ENCODE measurements at places on chromosomes 2 and 18.

DNA sequence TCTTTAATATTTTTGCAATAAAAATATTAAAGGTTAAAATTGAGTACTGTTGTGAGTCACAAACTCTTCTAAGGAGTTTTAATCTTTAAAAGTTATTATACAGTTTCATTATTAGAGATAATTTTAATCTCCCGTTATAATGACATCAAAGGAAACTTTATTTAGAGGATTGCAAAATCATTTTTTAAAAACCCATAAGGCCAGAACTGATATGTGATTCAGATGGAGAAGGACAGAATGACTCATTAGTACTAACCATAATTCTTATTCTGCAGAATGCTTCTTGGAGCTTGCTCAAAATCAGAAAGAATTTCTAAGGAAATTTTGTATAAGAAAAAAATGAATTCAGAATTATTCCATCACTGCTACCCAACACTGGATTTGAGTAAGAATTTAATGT, 12.5 kb upstream of the HNRNPLL start:
- no peak for DNase-seq

DNA sequence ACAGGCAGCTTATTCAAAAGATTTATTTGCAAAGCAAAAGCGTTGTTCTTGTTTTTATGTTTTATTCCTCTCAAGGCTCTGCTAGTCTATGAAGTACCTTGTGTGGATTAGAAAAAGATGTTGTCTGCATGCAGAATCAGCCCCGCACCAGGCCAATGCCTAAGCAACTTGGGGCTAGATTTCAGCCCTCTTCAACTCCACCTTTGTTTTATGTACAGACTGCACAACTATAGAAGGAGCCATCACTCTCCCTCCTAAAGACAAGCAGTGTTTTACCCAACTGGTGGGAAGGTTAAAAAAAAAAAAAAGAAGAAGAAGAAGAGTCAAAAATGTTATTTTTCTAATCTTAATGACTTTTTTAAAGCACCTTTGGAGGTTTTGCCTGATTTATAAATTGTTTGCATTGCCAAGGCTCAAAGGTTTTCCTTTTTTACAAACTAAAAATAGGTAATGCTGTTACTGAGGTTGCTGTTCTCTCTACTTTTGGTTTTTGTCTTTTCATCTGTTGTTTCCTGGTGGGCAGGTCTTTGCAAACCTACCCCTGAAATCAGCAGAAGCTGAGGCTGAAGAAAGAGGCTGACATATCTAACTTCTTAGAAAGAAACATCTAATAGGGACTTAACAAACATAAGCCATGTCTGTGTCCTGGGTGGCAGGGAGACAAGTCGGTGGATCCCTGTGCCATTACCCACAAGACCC, 164.0 kb downstream of the SLC39A10 start:
- no peak for DNase-seq

DNA sequence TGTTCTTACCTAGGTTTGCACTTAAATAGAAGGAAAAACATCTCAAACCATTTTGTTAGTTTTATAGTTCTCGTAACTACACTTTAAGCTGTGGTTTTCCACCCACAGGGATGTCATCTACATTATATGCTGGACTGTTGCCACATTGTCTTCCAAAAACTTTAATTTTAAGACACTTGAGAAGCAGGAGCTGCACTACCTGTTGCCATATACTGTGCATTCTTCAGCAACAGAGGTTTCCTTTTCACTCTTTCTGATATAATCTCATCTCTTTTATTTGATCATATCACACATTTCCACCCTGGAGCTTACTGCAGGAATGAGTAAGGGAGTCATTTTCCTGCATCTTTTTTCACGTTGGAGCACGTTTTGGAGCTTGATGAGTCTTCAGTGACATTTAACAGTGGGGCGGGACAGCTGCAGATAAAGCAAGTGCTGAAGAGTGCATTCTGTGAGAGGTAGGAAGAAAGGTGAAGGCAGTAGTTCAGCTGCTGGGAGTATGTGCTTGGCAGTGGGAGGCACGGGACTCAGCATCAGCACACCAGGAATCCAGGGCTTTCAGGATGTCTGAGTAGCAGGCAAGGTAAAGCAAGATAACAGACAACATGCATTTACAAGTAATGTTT, 3.8 kb downstream of the LIMS1 start:
- no peak for DNase-seq

- DNase-seq, result no peak
Measured at GRCh38 chr18:62242955-62243354, 55.9 kb downstream of the RELCH start.

- DNase-seq, result peak; percentile 53
Measured at GRCh38 chr2:234478121-234478858, 18.6 kb downstream of the ARL4C start.

DNA sequence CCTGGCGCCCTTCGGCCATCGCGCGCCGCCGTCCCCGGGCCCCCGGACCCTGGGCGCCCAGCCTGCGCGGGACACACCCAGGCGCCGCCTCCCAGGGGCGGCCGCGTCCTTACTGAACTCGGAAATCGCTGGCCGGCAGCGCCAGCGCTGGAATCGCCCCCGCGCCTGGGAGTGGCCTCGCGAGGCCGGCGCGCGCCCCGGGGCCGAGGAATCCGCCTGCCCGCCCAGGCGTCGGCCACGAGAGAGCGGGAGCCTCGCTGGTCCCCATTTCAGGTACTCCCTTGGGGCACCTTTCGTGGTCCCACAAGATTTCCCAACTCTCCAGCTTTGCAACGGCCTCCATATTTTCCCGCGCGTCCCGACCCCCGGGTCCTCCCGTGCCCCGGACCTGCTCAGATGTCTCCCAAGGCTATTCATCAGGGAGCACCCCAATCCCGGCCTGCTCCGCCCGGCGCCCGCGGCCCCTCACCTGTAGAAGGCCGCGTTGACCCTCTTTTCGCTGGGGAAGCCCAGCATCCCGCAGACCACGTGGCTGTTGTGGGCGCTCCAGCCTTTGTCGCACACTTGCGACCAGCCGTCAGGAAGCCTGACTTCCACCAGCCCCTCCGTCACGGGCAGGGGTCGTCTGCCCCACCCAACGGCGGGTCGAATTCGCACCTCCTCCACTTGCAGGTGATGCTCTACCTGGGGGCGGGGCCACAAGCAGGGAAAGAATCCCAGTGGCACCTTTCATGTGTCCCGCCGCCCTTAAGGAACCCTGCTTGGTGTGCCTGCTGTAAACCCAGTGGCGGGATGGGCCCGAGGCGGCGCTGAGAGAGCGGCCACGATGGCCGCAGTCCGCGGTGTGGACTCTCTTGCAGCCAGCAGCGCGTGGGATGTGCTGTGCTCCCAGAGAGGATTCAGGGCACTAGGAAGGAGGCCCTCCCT, 4.6 kb downstream of the LOXL3 start:
- peak; percentile 70 for DNase-seq

DNA sequence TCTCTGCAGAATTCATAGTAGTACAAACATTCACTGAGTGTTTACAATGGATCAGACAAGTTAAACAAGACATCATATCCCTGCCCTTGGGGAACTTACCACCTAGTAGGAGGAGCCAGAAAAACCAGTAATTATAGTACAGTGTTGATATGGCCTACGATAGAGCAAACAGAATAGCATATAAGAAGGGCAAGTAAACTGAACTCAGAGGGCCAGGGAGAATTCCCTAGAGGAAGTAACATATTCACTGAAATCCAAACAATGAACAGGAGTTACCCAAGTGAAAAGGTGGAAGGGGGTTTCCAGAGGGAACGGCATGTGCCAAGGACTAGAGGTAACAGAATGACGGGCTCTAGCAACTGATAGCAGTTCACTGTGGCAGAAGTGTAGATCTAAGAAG, 34.1 kb downstream of the NHEJ1 start:
- DNase-seq, result peak; percentile 55

DNA sequence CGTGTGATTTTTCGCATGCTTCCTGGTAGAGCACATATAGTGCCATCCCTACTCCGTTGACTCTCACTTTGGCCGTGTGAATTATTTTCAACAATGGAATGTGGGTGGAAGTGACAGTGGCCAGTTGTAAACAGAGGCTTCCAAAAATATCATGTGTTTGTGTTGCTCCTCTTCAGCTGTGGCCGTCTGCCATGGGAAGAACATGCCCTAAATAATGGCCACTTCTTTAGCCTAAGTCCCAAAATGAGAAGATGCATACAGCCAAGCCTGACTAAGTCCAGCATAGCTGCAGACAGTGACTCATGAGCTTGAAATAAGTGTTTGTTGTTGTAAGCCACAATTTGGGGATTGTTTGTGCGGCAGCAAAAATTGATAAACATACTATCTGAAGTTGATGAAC, 8.9 kb upstream of the GALNT1 start:
- DNase-seq, result no peak

DNA sequence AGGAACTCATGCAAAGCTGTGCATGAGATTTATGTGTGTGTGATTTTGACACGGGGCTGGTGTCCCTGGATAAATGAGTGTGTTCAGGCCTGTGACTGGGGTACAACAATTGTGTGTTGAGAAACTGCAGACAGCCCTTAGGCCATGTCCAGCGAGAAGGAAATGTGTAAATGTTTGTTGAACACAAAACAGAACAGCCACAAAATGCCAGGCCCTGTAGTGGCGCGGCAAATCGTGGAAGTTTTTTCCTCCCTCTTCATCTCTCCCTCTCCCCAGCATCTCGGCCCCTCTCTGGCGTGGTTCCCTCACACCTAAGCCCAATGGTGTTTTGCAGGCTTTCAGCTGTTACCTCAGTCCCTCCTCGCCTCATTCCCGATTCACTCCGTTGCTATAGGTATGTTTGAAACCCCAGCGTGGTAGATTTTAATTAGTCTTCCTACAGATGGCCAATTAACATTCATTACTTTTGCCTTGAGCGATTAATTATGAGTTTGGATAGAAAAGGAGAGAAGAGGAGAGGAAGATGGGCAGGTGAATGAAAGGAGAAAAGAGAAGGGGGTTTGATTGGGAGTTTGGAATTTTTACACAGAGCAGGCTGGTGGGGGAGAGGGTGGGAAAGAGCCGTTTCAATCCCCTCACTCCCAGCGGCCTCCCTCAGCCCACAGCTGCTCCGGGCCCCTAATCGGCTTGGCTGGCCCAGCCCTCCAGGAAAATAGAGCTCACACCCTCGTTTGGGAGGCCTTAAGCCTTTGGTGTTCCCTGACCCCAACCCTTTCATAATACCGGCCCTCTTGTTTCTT, 10.8 kb downstream of the SPR start:
- DNase-seq, result no peak

DNA sequence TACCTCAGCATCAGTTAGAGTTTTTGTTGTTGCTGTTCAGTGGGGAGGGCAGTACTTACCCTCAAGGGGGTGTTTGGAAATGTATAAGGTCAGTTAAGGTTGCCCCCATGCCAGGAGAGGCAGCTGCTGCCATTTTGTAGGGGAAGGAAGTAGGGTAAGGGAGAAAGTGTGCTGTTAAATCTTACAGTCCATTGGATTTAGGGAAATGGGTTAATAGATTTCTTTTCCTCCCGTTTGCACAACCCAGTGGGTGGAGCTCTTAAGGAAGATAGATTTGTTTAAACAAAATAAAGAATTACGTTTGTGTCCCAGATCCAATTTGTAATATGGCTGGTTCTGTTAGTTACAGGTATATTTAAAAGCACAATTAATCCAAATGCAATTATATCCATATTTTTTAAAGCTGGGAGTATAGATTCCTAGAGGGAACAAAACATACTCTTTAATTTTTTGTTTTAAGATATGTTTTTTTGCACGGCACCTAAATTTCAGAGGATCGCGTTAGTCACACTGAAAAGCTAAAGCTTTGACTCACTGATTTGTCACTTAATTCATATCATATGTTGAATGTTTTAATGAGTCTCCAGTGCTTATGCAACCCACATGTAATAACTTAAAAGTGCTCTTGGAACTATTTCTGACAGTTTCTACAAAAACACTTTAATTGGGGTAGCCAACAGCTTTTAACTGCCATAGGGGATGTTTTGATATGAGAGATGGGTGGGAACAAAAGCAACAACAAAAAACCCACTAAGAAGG, 9.0 kb upstream of the CWC22 start:
- DNase-seq, result no peak

DNA sequence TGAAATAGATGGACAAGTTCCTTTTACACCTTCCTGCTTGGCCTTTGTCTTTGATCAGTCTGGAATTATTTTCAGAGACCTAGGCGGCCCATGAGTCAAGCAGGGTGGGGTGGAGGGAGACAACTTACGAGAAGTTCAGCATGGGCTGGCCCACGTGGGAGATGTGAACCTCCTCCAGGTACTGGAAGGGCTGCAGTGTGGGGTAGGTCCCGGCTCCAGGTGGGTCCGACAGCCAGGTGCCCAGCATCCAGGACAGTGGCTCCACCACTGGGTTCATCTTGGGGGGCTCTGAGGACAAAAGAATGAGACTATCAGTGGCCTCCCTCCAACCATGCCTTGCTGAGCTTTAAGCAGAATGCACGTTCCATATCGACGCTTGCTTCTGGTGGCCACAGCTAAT, 30.8 kb downstream of the THAP4 start:
- no peak for DNase-seq

- DNase-seq, result peak; percentile 12
Measured at GRCh38 chr18:78090584-78090983, 840.9 kb downstream of the GALR1 start.

DNA sequence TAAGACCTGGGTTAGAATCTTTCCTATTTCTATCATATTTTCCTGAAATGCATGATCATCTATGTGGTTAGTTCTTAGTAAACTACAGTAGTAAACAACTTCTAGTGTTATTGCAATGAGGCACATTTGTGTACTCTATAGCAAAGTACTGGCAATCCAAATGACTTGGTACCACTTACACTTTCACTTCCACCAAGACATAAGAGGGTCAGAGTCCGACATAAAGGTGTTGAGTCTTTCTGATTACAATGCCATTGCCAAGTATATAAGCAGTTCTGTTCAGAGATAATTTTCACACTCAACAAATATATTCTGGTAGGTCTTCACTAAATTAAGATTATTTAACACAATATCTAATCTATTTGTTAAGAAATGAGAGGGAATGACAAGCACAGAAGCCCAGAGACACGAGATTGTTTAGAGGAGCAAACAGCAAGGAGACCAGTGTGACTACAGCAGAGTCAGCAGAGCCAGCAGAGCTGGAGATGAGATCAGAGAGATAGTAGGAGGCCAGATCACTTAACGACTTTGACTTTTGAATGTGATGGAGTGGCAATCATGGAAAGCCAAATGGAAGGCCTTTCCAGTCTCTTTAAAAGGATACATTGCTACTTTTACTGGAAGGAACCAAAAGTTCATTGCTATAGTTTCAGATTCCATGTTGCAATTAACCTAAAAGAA, 27.5 kb downstream of the SOS1 start:
- no peak for DNase-seq

DNA sequence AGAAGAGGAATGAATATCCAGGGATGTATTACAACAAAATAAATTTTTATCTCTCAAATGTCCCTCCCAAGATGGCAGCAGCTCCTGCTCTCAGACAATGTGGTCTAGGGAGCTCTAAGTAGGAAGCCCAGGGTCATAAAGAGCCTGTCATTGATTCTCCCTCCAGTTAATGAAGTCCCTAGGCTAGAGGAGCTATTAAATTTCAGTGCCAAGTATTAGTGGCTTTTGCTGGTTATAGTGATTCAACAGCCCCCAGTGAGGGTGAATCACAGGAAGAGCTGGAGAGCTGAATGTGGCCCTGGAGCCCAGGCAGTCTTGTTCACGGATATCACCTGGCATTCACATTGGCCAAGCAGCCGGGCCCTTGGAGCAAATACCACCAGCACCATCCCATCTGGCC, 109.8 kb upstream of the YPEL5 start:
- DNase-seq, result no peak

- DNase-seq, result no peak
Measured at GRCh38 chr2:111919365-111919764, 21.0 kb downstream of the MERTK start.
